Left colon (tissue), 2 donors: ENCODE measurements at places on chromosomes 5 and 9.

- DNase-seq = no peak
Measured at GRCh38 chr5:52706775-52707174, 80.9 kb upstream of the ITGA1 start.

- DNase-seq = no peak
Measured at GRCh38 chr5:78458843-78459242, 98.4 kb downstream of the SCAMP1 start.

DNA sequence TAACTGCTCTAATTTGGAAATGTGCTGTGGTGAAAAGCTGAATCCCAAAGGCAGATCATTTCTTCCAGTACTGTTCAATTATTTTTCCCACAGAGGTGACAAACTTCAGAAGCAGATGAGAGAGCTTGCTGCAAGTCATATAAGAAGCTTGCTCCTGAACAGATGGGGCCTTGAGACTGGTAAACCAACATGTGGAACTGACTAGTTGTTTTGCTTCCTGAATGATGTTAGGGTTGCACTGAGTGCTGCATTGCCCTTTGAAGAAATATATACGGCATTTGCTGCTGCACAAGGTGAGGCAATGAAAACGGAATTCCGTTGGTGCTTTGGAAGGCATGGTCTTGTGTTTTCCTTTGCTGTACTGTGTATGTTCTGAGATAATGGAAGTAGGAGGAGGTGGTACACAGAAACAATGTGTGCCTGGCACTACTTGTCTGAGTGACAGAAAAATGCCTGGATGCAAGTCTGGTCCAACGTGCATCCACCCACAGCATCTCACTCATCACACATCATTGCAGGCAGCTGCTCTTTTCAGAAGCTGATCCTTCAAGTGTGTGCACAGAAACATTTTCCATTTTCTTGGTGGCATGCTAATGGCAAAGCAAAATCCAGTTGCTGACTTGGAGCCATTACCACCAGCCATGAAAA lies 76.9 kb downstream of the ANKH start:
- no peak for DNase-seq

DNA sequence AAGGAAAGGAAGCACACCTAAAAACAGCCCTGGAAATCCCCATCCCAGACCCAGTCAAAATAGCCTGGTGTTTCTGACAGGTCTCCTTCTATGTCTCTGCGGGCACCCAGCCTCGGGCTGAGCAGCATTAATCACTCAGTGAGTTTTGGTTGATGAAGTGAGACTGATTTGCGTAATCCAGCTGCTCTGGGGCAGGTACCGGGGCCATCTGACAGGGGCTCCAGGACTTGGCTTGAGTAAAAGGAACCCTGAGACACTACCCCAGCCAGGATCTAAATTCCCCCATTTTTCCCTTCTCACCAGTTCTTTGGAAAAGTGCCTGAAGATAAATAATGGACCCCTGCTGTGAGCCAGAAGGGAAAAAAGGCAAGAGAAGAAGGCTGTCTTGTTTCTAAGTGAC lies 596 bp downstream of the SLC28A3 start:
- DNase-seq = peak; percentile 14

DNA sequence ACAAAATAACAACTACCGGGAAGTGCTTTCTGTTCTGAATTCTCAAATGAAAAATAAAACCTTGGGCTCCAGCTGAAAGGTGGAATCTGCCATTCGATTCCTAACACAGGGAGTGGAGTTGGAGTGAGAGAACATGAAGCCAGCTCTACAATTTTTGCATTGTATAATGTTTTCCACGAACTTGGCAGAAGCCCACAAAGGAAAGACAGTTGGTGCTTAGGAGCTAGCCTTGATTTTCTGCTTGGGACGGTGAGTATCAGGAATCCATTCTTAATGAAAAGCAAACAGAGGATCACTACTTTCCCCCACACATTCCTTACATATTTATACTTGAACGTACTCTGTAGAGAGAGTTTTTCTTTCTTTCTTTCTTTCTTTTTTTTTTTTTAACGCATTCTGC lies 74.2 kb upstream of the FBXL7 start:
- DNase-seq = no peak

GRCh38 chr9:80146466-80146865 lies 574.7 kb downstream of the TLE4 start:
- DNase-seq = no peak

DNA sequence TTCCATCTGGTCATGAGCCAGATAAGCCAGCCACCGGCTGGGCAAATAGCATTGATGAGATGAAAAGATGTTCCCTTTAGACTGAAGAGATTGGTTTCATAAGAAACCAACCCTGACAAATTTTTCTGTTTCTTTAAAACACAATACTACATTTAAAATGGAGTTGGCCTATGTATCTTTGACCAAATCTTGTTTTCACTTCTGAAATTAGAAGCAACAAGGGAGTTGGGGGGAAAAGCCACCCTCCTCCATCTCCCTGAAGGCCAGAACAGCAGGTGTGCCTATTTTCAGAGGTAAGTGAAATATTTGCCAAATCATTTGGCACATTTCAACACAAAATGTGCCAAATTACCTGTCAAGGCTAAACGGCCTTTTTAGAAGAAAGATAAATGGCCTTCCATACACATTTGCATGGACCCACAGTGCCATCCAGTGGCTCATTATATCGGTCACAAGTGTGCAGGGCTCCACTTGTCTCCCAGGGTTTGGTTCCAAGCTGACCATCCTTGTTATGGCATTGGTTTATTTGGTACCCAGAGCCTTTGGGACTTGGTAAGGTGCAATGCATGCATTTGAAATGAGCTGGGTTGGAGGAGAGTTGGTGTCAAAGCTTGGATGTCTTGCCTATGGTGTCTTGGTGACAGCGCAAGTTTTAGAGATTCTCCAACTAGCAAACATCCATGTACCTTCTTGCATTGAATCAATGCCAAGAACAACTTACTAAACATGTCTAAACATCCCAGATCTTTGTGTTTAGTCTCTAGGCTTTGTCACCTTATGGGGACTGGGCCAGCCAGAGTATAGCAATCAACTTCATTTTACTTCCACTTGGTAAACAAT lies 372.0 kb upstream of the KIF2A start:
- peak; percentile 57 for DNase-seq
